ENCODE measurements at places on chromosomes 5 and 9.

- no peak for DNase-seq
Observed at GRCh38 chr9:76571288-76571687, 112.3 kb downstream of the GCNT1 start.

GRCh38 chr9:137281345-137282116, 4.0 kb downstream of the TOR4A start:
- DNase-seq, result no peak

DNA sequence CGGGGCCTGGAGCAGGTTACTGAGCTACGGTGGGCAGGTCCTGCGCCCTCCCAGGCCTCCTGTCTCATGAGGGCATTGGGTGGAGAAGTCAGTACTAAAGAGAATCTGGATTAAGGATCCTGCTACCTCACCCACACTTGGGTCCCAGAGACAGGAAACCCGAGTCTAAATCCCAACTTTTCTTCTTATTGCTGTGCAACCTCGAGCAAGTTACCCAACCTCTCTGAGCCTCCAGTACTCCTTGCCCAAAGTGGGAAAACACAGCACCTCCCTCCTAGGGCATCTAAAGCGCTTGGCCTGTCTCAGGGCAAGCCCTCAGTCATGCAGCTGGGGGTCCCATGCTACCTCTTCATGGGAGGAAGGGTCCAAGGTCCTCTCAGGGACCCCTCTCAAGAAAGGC, 28.2 kb downstream of the ASS1 start:
- no peak for DNase-seq

DNA sequence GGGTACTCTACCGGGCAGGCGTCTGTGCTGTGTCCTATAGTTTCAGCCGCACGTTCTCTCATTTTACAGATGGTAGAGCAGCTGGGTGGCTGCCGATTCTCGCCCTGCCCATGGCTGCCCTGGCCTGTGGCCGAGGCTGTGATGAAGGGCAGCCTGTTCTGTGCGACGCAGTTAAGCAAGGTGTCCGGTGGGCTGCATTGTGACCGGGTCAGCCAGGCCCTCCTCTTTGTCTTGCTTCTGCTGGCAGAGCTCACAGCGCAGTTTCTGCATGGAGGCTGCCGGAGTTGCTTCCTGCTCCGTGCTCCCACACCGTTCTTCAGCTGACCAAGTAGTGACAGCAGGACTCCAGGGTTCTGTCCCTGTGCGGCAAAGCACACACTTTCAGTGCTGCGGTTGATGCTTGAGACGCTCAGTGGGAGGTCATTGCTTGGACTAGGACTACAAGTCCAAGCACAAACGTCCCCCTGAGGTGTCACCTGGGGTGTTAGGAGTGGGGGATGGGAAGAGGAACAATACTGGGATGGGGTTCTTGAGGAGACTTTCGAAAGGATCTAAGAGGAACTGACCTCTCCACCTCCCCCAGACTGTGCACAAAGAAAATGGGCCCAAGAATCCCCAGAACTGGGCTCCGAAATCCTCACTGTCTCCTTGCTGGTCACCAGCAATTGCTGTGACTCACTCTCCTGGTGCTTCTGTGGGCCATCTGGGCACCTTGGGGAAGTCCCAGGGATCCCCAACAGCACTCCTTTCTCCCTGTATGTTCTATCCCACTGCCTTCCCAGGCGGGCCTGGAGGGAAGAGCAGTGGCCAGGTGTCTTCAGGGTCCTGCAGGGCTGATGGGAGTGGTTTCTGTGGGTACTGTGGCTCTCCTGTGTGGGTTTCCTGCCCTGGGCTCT, 58.2 kb downstream of the GADD45G start:
- DNase-seq, result no peak

GRCh38 chr5:171309276-171310211, 496 bp downstream of the TLX3 start:
- no peak for DNase-seq

- DNase-seq, result peak; percentile 73
Observed at GRCh38 chr9:73183917-73184861, 32.5 kb downstream of the ANXA1 start.

DNA sequence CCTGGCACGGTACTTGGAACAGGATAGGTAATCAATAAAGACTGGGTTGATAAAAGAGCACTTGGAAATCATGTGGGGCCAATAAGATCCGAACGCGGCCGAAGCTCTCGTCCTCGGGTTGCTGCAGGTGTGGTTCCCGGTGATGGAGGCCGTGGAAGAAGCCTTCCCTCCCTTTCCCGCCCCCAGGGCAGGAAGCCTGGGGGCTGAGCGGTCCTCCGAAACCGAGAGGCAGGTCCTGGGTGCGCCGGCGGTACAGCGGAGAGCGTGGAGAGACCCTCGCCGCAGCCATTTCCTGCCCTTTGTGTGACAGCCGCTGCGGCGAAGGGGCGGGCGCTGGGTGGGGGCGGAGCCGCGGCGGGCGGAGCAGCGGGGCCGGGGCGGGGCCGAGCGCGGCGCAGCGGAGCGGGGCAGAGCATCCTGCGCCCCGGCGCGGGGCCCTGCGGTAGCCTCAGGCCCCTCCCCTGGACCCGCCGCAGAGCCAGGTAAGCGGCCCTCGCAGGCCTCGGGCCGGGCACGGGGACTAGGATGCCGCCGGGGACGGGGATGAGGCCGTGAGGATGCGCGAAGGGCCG, at the start of gene CYFIP2:
Gene CYFIP2 (plus strand): TSS at position 410 of the 572 bp plus-strand sequence. CDS start 19,239 bp downstream, outside the sequence.
- peak; percentile 49 for DNase-seq

- no peak for DNase-seq
Observed at GRCh38 chr9:75896193-75896592, 5.7 kb downstream of the PCSK5 start.

- no peak for DNase-seq
Observed at GRCh38 chr9:114429488-114429887, 41.7 kb upstream of the AKNA start.

DNA sequence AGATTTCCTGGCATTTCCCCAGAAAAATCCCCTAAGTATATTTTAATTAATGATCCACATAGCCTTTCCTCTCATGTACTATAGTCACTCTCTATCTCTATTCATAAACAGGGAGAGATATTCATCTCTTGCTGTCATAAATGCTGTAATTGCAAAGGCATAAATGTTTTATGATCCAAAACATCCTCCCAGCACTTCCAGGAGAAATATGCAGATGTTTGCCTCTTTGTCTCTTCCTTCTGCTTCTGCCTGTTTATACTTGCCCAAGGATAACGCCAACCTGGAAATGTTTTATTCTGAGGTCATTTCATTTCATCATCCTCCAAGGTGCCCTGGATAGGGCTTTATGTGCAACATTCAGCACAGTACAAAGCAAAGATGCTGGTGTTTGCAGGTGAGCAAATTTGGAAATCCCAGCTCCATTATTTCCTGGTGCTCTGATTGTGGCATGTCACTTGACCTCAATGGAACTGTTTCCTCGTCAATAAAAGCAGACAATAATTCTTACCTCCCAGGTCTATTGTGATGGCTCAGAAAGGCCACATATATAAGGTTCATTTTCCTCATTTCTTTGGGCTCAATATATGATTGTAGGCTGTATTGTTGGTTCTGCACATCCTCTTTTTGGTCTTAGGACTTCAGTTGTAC, 6.9 kb downstream of the TNFSF15 start:
- no peak for DNase-seq
